ENCODE measurements at places on chromosomes 7 and 10.
A peak's percentile ranks its signal among the peaks of the same experiment; 100 is the strongest.

GRCh38 chr10:12835709-12836108 is 165.8 kb downstream of the CCDC3 start:
- DNase-seq: no peak

DNA sequence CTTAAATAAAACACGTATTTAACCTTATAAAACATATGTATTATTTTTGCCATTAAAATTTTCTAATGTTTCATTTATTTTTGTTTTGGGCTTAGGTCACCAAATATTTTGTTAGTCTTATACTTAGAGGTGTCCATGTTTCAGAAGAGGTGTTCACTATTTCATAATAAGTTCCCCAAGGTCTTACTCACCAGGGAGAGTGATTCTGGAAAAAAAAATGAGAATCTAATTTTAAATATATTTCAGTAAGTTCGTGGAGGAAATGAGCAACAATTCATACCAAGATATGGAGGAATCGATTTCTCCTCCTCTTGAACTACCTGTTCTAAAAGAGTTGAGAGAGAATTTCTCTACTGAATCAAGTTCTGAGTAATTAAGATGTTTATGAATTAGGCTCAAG is 271.6 kb upstream of the SLC26A5 start:
- DNase-seq: no peak

GRCh38 chr10:131271966-131272365 is 39.6 kb downstream of the TCERG1L start:
- no peak for DNase-seq

- no peak for DNase-seq
Measured at GRCh38 chr10:3755440-3756359, 29.3 kb downstream of the KLF6 start.

GRCh38 chr7:149624006-149624405 is 126.4 kb upstream of the ZNF746 start:
- DNase-seq: no peak

- no peak for DNase-seq
Measured at GRCh38 chr7:92881091-92881485, 44.7 kb upstream of the CDK6 start.

GRCh38 chr10:76033457-76034196 is 602.2 kb downstream of the LRMDA start:
- no peak for DNase-seq

DNA sequence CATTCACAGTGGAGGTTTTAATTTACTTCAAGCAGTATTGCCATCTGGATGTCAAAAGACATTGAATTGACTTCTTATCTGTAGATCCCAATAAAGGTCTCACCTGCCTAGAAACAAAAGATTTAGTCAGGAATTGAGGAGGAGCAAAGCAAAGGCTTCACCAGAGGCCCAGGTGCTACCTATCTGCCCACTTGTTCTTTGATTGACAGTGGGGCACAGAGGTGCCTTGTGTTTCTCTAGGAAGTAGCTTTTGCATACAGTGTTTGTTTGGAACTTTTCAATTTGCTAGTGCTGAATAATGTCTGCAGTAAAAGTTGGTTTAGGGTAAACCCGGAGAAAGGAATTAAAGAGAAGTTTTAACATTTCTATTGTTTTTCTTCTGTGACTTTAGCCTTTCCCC is 40.4 kb downstream of the AUTS2 start:
- no peak for DNase-seq

DNA sequence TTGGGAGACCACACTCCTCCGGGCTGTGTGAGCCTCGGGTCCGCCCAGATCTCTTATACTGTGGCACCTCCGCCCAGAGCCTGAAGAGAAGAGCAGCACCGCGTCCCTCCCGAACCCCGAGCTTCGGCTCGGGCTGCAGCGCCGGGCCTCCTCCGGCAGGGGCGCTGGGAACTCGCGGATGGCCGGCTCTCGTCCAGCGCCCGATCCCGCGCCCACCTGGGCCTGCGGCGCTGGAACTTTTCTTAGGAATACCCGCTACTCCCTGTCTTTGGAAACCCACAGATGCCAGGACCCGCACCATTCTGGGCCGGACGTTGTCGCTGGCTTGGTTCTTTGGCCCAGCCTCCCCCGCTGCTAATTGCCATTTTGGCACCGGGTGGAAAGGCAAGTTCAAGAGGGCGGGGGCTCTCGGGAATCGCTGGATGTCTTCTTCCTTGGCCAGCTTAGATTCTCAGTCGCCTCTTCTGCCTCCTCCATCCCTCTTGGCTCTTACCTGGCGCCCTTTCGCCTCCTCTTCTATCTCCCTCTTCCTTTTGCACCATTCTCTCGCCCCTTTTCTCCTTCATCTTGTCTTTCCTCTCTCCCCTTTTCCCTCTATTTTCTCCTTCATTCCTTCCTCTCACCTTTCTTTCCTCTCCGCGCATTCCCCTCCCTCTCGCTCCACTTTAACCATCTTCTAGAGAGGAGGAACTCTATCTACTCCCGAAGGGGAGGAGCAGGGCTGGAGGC is 2.1 kb upstream of the SORCS3 start:
- DNase-seq: peak; percentile 4

GRCh38 chr7:50718311-50718710 is 64.4 kb downstream of the GRB10 start:
- DNase-seq: peak; percentile 33

GRCh38 chr10:29063806-29064644 is 224.8 kb upstream of the LYZL1 start:
- no peak for DNase-seq

- DNase-seq: no peak
Measured at GRCh38 chr10:90966146-90966545, 45.3 kb upstream of the ANKRD1 start.

All from NCI-H774 (cell line).